AG08396 (cell line): ENCODE measurements at places on chromosomes 16 and 17.

DNA sequence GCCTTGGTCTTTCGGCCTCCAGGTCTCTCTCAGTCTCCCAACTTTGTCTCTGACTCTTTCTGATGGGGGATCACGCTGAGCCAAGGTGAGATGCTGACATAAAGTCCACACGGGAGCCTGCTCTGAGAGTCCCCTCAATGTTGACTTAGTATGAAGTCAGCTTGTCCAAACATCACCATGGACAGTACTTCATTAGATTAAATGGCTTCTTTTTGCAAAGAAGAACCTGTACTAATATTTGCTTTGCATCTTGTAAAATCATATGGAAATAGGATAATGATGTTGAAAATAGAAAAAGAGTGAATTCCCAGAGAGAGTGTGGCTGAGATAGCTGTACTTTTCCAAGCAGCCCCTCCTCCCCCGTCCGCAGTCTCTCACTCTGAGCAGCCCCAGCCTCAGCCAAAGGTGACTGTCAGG lies 56.7 kb upstream of the SIAH1 start:
- no peak for DNase-seq

- DNase-seq, result no peak
Observed at GRCh38 chr17:1237471-1237870, 32.8 kb upstream of the BHLHA9 start.

GRCh38 chr16:50859628-50860360 lies 117.9 kb downstream of the CYLD start:
- no peak for DNase-seq

GRCh38 chr17:70037498-70037897 lies 37.5 kb upstream of the KCNJ16 start:
- DNase-seq, result no peak
